ENCODE measurements at places on chromosomes 2 and 18.
A peak's percentile ranks its signal among the peaks of the same experiment; 100 is the strongest.

DNA sequence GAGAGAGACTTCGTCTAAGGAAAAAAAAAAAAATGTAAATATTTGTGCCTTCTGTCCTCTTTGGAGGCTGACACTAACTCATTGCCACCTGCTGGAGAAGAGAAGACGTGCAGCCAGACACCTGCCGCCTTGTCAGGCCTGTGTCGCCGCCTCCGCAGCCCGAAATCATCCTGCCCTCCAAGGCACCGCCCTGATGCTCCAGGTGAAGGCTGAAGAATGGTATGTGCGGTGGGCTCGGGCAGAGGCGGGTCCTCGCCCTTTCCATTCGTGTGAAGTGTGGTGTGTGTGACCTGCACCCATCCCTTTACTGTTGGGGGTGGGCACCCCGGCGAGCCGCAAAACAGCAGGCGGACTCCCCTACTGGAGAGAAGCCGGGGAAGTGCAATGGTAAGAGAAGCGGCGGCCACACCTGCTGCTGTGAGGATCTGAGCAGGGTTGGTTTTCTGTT lies 60.4 kb downstream of the FAM161A start:
- peak; percentile 80 for DNase-seq

DNA sequence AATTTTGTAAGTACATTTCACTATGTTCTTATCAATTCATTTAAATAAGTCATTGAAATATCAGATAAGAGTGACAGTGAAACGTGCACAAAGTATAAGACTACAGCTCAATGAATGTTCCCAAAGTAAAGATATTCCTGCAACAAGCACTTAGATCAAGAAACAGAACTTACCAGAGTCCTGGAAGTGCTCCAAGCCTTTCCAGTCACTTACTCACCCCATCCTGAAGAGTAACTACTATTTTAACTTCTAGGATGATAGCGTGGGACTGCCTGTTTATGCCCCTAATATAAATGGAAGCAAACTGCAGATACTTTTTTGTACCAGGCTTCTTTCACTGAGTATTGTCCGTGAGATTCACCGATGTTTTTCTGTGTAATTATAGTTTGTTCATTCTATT lies 768.9 kb downstream of the SLC4A3 start:
- no peak for DNase-seq

DNA sequence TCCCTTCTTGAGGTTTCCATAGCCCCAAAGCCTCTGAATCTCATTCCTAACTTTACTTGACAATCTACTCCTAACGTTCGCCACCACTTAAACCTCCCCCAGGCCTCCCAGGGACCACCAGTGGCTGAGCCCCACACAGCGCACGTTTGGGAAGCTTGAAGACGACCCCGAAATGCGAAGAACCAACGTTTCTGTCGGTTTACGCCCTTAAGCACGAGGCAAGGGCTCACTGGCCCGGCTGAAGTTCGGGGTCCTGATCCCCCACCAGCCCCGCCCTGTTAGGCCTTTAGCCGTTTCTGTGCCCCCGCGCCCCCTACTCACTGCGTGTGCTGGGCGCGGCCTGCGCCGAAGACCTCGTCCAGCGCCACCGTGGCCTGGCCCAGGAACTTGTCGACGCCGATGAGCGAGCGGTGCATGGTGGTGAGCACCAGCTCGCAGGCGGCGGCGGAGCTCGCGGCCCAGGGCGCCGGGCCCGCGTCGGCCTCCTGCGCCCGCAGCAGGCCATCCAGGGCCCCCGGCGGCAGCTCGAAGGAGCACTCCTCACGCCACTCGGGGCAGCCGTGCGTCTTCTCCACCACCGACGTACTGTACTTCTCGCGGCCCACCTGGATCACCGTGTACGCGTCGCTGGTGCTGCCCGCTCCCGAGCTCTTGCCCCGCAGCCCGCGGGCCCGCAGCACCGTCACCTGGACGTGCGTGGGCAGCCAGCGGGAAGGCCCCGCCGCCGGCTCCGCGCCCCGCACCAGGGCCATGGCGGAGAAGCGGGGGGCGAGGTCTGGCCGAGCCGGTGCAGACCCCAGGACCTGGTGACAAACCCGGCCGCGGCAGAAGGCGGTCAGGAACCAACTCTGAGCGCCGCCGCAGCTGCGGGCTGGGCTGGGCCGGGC lies 479 bp downstream of the RAB11FIP5 start:
- peak; percentile 38 for DNase-seq

DNA sequence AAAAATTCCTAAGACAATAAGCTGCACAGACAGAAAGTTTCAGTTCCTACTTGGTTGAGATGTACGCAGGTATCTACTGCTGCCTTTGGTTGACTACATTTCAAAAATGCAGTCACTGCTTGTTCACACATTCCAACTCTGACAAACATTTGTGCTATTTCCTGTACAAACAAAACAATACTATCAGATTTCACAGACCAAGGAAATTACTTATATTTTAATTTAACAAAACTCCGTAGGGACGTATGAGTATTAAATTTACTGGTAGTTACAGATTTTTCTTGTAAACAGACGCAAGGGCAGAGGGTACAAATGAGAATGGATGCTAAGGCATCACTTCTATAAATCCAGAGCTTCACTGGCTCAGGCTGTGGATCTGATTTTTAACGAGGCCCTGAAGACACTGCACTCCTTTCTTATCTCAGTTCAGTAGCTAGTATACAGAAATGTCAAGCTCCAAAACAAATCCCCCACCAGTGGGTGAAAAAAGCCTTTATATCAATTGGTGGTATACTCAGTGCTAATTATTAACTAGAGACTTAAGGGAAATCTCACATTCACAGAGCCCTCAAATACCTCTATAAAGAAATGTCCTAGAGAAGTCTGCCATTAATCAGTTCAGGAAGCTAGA lies 31.7 kb upstream of the TTC32 start:
- no peak for DNase-seq

DNA sequence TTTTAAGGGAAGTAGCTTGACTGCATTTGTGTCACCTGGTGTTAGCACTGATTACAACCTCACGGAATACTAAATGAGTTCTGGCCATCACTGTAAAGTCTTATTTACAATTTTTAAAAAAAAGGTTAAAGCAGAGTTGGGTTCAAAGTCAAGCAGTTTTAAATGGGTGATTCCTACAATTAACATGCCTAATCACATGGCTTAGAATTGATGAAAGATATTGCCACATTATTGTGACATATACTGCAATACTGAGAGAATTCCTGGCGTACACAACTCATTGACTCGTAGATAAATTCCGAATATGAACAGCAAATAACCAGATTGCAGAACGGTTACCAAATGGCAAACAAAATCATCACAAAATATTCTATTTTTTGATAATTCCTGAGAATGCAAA lies 34.2 kb downstream of the ROCK2 start:
- DNase-seq, result no peak

DNA sequence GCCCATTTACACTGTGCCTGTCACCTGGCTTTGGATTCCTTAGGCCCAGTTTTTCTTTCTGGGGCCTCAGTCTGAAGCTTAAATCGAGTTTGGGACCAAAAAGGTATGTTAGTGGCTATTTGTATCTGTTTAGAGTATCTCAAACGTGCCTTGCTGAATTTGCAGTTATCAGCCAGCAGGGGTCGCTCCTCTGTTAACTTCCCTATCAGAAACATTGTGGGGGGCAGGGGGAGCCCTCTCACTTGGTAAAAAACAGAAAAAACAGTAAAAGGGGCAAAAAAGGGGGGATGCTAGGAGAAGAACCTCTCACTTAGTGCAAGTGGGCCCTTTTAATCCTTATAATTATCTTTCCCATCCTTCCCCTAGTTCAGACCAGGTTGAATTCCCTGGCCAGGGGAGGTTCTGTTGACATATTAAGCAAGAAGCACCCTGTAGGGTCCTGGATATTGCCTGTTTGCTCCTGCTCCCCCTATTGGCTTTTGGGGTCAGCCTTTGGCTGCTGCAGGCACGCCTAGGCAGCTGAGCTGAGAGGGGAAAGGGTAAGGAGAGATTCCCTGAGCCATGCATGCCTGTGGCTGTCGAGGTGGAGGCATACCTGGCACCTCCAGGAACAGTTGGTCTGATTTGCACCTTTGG lies 8.8 kb upstream of the IFIH1 start:
- no peak for DNase-seq

All from hematopoietic multipotent progenitor cell (in vitro differentiated cells).